ENCODE measurements at places on chromosomes 6 and 20.
A peak's percentile ranks its signal among the peaks of the same experiment; 100 is the strongest.

DNA sequence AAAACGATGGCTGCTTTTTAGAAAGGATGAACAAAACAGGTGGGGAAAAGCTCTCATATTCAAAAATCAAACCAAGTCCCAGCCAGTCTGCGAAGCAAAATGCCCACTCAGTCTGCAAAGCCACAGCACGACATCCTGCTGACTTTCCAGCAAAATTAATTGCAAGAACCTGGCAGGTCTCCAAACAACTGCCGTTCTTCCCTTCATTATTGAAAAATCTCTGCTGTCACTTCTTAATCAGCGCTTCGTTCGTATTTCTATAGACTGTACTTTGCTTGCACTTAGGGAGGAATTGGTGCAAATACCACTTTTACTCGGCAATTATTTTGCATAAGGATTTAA, 222.4 kb downstream of the CBLN4 start:
- DNase-seq, result no peak

DNA sequence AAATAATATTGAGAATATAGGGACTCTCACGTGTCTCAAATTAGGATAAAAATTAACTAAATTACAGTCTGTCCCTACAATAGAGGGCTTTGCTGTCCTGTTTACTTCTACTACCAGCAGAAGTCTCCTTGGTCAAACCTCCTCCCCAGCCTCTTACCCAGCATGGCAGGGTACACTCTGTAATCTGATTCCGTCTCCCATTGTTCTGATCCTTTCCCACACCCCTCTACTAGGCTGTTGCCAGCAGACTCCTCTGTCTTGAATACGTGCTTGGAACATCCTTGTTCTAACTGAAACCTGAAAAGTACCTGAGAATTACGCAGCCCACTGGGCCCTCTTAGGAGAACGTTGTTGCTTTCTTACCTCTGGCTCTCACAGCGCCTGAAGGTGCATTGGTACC, 112.2 kb upstream of the PREP start:
- no peak for DNase-seq

GRCh38 chr20:46232539-46232938, 75.8 kb downstream of the CDH22 start:
- DNase-seq, result no peak

- DNase-seq, result no peak
Measured at GRCh38 chr20:20160520-20160919, 108.2 kb downstream of the CFAP61 start.

DNA sequence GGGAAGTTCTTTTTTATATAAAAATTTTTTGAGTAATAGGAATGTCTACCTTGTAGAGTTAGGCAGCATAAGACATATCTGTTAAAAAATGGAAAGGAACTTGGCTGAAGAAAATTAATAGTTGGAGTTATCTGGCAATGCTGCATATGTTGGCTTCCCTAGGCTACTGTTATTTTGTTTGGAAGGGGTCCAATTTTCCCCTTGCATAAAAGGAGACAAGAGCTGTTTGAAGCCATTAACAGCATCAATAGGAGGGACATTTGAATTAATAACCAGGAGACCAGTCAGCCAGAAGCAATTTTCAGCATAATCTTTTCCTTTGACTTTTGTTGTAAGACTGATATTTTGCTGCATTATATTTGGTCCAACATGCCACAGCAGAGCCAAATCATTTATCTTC, 80.9 kb upstream of the TAB2 start:
- no peak for DNase-seq

DNA sequence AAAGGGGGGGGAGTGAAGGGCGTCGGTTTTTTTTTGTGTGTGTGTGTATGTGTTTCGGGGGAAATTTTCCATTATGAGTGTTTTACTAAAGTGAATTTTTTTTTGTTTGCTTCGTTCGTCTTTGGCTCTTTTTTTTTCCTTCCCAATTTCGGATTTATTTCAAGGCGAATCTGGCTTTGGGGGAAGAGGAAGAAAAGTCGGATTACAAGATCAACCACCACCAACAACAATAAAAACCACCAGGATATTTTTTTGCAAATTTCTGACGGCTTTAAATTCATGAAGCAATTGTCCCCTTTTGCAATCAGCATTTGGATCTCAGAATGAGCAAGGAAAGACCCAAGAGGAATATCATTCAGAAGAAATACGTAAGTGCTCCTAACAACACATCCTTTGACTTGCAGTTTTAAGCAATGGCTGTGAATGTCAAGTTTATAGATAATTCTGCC, 372 bp downstream of the JARID2 start:
- no peak for DNase-seq

- peak; percentile 63 for DNase-seq
Measured at GRCh38 chr6:79947191-79948186, at the start of gene ELOVL4. ELOVL4 (minus strand) TSS chr6:79947553; CDS start chr6:79947279, 274 bp downstream.

DNA sequence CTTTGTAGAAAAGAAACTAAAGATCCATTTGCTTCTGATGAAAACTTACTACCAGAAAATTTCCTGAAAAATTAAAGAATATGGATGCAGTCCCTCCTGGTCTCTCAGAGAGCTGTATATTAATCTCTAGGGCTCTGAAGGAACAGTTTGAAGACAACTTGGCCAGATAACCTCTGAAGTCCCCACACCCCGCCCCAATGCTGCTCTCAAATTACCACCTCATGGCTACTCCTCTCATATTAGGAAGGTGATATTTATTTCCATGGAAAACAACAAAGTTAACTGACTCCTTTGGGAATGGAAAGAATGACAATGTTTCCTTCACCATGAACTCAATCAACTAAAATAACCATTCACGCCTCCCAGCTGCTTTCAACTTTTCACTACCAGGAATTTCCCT, 408.4 kb upstream of the FLRT3 start:
- DNase-seq, result no peak

- DNase-seq, result no peak
Measured at GRCh38 chr20:51758978-51759544, 9.1 kb downstream of the ATP9A start.

- no peak for DNase-seq
Measured at GRCh38 chr6:31903957-31904356, 2.1 kb upstream of the ZBTB12 start.

GRCh38 chr6:63597141-63598048, 25.1 kb downstream of the LOC128125822 start:
- DNase-seq, result no peak

GRCh38 chr20:12321736-12322135, 404.0 kb downstream of the BTBD3 start:
- DNase-seq, result no peak

DNA sequence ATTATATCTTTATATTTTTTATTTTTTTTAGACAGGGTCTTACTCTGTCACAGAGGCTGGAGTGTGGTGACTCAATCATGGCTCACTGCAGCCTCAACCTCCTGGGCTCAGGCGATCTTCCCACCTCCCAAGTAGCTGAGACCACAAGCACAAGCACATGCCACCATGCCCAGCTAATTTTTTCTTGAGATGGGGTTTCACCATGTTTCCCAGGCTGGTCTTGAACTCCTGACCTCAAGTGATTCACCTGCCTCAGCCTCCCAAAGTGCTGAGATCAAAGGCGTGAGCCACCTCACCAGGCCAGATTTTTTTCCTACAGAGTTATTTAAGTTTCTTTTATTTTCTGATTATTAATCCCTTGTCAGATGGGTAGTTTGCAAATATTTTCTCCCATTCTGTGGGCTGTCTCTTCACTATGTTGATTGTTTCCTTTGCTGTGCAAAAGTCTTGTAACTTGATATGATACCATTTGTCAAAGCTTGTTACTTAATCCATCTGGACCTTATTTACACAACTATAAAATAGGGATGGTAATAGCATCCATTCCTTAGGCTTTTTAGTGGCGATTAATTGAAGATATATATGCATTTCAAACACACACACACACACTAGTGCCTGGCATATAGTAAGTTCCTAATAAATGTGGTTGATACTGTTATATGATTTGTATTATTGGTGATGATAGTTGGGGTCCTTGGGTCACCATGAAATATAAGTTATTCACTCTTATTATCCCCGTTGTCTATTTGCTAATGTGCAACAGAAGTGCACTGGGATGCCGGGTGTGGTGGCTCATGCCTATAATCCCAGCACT, 187.1 kb downstream of the BCAS1 start:
- DNase-seq, result peak; percentile 68

DNA sequence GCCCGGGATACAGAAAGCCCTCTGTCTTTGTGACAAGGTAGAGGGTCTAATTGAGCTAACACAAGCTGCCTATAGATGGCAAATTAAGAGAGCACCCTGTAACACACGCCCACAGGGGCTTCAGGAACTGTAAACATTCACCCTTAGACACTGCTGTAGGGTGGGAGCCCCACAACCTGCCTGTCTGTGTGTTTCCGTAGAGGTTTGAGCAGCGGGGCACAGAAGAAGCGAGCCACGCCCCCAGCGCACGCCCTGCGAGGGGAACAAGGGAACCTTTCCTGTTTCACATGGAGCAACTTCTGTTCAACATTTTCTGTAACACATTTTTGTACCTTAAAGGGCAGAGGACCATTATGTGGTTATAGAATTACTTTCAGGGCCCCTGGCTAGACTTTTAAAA, 231.7 kb upstream of the EXOC2 start:
- no peak for DNase-seq

DNA sequence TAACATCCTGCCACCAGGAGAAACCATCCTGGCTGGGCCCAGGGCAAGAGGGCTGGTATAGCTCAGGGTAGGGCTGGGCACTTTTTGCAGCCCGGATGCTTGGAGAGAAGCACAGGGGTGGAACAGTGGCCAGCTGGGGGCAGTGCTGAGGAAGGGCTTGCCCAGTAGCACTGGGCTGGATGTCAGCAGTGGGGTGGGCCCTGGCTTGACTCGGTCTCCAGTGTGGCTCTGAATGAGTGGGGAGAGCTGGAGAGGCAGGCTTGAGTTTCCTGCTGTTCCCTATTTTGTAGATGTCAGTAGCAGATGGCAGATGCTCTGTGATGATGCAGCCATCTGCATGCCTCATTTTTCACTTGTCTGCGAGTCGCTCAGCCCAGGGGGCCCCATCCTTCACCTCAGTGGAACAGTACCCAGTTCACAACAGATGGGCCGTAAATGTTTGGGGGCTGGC, 56.3 kb upstream of the TULP1 start:
- no peak for DNase-seq

DNA sequence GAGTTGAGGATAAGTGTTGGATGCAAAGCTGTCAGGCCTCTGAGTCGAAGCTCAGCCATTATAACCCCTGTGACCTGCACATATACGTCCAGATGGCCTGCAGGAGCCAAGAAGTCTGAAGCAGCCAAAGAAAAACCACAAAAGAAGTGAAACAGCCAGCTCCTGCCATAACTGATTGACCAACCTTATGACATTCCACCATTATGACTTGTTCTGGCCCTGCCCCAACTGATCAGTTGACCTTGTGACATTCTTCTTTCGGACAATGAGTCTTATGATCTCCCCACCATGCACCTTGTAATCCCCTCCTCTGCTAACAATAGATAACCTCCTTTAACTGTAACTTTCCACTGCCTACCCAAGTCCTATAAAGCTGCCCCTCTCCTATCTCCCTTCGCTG, 133.7 kb upstream of the AGPAT4 start:
- DNase-seq, result no peak

DNA sequence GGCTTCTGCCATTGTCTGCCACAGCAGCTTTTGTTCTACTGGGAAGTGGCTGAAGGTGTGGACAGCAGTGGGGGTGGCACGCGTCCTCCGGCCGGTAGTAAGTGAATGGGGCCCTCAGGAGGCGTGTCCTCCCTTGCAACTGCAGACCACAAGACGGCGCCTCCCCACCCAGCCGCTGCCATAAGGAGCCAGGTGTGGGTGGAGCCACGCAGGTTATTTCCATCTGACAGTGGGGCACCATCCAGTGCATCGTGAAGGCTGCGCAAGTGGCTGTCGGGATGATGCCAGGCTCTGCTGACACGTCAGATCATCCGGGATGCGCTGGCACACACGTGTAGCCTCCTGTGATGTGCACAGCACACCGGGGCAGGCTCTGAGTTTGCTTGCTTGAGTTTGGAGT, 379.7 kb downstream of the CDH4 start:
- DNase-seq, result no peak

DNA sequence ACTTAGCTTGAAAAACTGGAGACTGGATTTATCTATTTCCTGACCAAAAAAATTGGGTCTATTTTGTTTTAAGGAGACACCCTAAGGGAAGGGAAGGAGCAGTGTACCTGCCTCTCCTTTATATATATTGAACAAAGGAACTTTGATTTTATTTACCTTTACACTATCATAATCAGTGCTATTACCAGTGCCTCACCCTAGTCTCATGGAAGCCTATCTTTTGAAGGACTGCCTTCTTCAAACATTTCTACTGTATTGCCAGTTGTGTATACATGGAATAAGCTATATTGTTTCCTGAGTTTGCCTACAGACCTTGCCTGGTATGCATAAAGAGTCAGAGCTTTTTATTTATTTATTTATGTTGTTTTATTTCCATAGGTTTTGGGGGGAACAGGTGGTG, 124.9 kb downstream of the UTRN start:
- DNase-seq, result no peak

GRCh38 chr6:138500045-138500665, 861 bp upstream of the NHSL1 start:
- no peak for DNase-seq

DNA sequence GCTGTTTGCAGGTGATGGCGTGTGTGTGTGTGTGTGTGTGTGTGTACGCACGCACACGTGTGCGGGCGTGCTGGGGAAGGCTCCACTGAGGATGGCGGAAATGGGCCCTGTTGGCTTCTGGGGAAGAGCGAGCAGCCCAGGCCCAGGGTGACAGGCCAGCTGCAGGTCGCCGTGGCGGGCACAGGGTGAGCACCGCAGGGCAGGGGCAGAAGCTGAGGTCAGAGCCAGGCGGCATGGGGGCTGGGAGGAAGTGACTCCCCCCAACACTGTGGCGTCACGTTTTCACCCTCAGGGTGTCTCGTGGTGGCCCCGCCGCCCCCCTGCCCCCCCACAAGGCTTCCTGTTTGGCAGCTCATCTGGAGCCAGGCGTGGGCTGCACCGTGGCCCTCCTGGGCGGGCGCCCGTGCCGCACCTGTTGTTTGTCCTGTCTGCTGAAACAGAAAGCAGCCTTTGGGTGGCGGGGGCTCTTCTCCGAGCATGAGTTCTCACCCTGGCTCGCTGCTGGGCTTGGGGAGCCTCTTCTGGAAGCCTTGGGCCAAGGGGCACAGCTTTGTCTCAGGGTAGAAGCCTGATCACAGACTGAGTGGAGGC, 7.1 kb downstream of the RBM38 start:
- no peak for DNase-seq
